ENCODE measurements at places on chromosomes 13 and 19.

DNA sequence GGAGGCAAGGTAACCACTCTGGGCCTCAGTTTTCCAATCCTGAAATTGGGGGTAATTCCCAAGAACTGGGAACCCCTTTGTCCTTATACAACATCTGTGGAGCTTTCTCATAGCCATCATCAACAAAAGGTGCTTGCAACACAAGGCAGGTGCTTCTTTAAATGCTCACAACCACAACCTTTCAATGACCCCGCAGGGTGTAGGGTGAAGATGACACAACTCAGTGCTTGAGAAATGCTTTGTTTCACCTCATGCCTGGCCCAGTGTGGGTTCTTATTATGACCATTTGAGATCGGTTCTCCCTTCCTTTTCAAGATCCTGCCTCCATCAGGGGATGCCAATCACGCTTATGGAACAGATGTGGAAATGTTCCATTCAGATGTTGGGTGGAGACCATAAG is 8.4 kb downstream of the WIZ start:
- no peak for DNase-seq

GRCh38 chr19:1037621-1038064 is 2.3 kb upstream of the ABCA7 start:
- DNase-seq, result peak; percentile 13

- DNase-seq, result no peak
These were observed 691 bp downstream of the KIR2DL4 start for GRCh38 chr19:54804101-54804500.

DNA sequence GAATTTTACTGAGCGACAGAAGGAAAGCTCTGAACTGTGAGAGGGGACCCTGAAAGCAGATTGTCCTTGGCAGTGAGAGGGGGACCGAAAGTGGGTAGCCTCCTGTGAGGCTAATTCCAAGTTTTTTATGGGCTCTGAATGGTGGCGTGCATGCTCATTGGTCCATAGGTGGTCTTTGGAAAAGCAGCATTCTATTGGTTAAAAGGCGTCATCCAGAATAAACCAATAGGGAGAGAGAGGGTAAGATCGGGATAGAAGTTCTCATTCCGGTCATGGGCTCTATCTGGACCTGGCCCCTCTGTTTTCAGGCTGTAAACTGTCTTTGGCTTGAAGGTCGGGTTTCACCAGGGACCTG is 539.8 kb upstream of the PCDH9 start:
- no peak for DNase-seq

DNA sequence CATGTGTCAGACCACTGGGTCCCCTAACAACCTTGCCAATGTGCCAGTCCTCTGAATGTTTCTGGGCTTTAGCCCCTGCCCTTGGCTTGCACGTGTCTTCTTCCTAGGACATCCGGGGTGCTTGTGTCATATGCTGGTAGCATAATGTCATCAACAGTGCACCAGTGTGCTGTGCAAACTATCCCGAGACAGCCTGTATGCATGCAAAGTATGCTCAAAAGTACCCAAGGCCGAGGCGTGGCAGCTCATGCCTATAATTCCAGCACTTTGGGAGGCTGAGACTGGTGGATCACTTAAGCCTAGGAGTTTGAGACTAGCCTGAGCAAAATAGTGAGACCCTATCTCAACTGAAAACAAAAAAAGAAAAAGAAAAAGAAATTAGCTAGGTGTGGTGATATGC is 20.8 kb upstream of the C19orf12 start:
- DNase-seq, result no peak

- DNase-seq, result no peak
These were observed 303.9 kb downstream of the FOXO1 start for GRCh38 chr13:40362502-40362901.

DNA sequence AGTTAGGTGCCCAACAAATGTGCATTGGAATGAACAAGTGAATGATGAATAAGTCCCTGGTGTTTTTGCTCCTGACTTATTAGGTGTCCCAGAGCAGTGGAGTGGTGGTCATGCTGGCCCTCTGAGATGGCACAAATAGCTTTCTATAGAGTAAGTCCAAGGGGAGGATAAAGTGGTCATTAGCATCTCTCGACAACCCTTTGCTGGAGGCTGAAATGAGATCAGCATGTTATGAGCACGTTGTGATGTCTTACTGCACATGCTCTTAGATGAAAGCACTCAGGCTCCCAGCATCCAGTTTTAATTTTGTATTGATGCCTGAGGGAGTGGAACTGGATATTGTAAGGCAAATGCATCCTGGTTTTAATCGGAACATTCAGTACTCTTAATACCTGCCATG is 326.2 kb downstream of the RFC3 start:
- DNase-seq, result no peak

DNA sequence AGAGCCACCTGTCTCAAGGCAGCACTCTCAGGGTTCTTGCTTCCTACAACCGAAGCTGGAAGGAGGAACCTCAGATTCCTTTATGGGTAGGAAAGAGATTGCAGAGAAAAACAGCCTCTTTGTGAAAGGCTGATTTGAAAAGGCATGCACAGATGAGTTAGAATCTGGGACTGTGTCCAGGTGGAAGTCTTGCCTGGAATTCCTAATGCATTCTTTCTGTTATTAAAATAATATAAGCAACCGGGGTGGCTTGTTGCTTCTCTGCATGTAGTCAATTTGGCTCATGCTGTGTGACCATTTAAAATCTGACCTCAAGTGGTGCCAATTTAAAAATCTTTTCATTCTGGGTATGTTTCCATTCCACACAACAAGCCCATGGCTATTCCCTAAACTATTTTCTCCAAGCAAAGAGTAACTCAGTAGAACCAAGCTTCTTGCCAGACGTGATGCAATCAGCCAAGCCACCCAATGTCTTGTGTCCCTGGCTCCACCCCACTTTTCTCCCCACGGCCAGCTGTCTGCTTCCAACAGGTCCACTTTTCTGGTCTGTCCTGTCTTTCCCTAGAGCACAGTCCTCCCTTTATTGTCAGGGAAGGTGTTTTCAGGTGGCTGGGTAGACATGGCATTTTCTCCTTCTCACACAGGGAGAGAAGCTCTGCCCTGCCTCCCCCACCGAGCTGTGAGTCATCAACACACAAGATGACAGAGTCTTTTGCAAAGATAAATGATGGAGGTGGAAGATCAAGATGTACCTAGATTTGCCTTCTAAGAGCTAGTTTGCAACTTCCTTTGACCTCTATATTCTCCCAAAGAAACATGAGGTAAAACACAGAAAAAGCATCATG is 394.3 kb downstream of the FOXO1 start:
- peak; percentile 38 for DNase-seq

Measured in transverse colon (tissue), 4 donors.